Stimulated activated CD8-positive, alpha-beta memory T cell treated with anti-CD3 and anti-CD28 coated beads, Interleukin-15, amount 100 ng/mL, for 4 hours (primary cell): ENCODE measurements at places on chromosomes 7 and 10.
A peak's percentile ranks its signal among the peaks of the same experiment; 100 is the strongest.

DNA sequence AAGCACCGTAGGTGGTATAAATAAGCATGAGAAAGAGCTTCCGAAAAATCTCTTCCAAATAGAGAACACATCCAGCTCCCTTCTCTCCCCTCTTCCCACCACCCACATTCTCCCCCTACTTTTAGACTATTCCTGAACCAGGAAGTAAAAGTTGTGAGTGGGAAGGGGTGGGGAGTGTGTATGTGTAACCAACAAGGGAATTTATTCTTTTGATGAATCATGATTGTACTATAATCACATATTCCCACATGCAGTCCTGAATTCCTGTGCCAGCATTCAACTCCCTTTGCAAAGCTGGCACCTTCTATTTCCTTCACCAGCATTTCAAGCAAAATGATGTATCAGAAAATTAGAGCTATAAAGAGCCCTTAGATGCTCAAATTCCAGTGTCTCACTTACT, 230.6 kb upstream of the CHRM2 start:
- DNase-seq = no peak

DNA sequence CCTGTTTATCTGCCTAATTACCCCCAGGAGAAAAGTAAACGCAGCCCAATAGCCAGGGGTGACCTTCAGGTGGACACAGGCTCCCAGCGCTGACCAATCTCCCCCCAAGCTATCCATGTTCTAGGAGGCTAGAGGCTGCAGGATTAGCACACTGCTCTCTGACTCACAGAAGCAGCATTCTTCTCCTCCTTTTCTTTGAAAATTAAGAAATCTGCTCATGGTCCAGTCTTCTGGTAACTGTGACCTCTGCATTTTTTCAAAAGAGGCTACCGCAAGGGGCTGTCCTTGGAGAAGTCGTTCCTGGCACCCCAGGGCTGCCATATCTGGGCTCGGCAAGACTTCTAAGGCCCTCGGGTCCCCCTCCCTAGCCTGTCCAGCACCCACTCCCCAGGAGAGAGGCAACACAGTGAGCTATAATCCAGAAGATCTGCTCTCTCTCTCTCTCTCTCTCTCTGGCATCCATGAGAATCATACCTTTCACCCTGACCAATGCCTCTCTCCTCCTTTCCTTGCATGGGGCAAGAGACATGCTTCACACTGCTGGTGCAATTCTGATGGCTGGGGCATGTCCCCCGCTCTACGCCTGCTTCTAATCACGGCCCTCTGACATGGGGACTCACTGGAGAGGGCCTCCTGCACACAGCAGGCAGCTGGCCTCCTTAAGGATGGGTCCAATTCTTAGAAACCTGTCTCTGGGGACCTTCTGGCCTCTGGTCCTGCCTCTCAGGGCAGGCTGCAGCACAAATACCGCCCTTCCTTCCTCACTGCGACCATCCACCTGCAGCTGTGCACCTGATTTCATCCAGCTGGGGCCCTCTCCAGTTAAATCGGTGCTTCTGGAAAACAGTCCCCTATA, 27.3 kb downstream of the ANXA11 start:
- DNase-seq = no peak

DNA sequence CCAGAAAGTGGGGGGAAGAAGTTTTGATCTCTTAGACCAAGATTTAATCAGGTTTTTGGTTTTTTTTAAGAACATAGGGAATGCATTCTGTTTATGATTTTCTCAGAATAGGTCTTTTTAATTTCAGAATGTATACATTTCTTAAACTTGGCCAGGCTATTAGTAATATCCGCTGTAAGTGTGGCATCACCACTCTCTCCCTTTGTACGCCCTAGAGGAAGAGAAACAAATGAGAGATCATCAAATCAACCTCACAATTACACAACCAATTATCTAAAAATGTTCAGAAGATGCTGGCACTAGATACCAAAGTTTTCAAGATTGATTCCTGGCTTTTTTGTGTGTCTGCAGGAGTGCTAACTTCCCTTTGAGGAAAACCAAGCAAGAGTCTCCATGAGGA, 70.0 kb downstream of the KLF6 start:
- no peak for DNase-seq

DNA sequence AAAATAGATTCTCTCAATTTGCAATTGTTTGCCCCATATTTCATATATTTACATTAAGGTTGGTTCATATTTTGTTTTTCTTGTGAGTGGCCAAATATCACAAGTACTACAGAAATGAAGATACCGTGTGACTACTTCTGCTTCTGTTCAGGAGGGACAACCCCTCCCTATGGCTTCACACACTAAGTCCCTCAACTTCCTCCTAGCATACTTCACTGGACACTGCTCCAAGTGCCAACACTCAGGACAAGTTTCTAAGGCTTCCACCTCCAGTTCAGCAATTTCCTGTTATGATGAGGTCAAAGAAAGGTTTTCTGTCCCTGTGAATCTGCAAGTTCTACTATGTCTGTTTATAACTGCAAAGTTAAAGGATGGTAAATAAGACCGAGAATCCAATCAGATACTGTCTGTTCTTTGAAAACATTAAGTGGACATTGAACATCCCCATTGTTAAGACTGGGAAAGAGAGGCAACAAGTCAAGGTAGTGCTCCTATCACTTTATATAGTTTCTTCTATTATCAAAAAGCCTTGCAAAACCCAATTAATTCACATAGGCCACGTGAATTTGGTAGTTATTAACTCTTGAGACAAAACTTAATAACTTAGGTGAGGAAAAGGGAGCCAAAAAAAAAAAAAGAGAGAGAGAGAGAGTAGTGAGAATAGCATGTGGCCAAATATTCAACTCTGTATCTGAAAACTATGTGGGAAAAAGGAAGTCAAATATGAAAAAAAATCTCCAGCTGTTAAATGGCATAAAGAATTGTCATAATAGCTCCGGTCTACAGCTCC, 81.3 kb upstream of the DKK1 start:
- no peak for DNase-seq

GRCh38 chr7:27737616-27738015, 2.3 kb upstream of the TAX1BP1 start:
- no peak for DNase-seq

- DNase-seq = no peak
Observed at GRCh38 chr10:76868098-76868977, 769.3 kb downstream of the KCNMA1 start.

- no peak for DNase-seq
Observed at GRCh38 chr7:126840869-126841268, 411.9 kb downstream of the GRM8 start.

DNA sequence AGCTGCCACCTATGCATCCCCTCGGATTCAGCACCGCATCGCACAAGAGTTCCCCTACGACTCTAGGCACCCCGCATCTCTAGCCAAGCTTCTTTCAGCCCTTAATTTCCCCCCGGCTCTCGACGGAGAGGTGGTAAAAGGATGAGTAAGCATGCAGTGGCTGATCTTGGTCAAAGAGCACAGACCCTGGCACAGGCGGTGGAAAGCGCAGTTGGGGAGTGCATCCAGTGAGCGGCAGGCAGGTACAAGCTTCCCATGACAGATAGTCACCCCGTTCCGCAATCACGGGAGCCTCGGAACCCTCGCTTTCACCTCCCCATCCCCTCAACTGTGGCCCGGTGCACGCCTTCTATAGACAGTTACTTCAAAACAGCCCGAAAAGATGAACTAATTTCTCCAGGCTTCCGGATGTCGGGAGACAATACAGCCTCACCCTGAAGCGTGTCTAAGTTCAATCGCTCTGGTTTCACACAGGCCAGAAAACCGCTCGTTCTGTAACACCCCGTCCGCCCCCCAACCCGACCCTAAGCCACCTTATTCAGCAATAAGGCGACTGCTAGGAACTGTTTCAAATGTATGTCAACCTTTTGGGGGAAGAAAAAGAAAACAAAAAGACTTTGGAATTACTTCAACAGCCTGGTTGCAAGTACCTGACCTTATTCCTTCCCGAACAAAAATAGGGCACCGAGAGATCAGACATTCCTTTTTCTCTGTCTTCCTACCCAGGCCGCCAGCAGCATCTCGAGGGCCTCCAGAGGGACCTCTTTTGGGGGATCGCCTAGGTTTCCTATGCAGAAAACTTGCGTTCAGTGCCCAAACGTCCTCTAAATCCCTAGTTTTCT, 1.4 kb downstream of the RHEB start:
- DNase-seq = peak; percentile 19

DNA sequence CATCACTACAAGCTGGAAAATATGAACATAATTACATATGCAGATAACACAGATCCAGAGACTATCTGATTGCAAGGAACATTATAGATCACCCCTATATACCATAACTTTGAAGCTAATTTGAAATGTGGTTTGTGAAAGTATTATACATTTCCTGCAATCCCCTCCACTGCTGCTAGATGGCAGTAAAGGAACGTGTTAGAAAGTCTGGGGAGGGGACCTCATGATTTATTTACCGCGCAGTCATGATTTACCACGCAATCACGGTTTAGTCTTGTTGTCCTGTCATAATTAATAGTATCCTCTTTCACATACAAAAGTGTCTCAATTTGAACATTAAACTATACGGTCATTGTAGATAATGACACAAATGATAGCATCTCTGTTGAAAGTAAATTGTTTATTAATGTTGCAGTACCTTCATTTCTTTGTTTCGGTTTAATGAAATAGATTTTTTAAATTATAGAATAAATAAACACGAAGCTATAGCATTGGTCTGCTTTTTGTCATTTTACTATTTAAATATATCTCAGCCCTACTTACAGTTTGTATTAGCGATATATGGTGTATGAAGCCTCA, 145.3 kb upstream of the PRSS1 start:
- DNase-seq = peak; percentile 17

GRCh38 chr7:4787947-4788626, 12.7 kb downstream of the AP5Z1 start:
- DNase-seq = no peak

GRCh38 chr7:11457419-11457818, 374.6 kb downstream of the THSD7A start:
- no peak for DNase-seq

- no peak for DNase-seq
Observed at GRCh38 chr10:77201135-77202106, 436.2 kb downstream of the KCNMA1 start.

DNA sequence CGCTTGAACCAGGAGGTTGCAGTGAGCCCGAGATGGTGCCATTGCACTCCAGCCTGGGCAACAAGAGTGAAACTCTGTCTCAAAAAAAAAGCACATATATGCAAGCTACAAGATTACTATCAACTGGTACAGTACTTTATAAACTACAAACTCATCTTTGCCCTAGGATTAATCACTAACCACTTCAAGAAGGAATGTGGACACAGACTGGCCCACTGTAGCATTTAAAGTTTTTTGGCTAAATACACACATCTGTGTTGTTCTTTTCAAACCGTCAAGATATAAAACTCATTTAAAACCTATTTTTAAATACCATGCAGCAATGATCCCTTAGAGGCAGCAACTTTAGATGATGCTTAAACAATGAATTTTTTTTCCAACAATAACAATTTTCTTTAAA, 205.4 kb downstream of the IMMP2L start:
- no peak for DNase-seq

GRCh38 chr10:84424731-84425167, 96.4 kb downstream of the CCSER2 start:
- DNase-seq = no peak

GRCh38 chr10:131433568-131433967, 122.0 kb upstream of the TCERG1L start:
- DNase-seq = no peak

- no peak for DNase-seq
Observed at GRCh38 chr10:88886557-88886956, 6.5 kb downstream of the STAMBPL1 start.

DNA sequence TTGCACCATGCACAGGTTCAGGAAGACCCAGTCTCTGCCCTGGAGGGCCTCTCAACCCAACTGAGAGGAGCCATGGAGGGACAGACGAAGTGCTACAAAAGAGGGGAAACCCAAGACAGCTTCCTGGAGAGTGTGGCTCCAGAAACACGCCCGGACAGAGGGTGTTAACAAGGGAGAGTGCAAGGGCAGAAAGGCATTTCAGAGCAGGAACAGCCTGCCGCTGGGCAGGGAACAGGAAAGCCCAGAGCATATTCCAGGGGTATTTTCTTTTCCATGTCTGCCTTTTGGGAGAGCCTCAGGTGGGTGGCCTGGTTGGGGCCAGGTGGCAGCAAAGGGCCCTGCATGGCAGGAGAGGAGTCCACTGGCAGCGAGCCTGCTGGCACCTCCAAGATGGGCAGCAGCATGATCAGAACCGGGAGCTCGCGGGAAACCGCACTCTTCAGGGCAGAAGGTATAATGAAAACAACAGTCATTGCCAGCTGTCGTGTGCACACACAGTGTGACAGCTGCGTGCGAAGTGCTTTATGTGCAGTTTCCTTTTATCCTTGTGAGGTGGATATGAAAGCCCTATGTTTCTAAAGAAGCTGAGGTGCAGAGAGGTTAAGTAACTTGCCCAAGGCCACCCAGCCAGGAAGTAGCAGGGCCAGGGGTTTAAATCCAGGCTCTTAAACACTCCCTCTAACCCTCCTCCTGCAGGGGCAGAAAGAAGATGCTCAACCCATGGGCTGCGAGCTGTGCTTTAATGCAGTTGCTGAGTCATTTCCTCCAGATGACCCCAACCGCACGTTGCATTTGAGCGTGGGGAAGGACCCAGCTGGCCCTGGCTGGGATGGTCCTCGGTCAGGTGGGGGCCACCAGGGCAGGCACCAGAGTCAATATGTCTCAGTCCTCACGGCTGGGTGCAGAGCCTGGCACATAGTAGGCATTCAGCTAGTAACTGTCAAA, 128.6 kb downstream of the OAT start:
- DNase-seq = no peak

DNA sequence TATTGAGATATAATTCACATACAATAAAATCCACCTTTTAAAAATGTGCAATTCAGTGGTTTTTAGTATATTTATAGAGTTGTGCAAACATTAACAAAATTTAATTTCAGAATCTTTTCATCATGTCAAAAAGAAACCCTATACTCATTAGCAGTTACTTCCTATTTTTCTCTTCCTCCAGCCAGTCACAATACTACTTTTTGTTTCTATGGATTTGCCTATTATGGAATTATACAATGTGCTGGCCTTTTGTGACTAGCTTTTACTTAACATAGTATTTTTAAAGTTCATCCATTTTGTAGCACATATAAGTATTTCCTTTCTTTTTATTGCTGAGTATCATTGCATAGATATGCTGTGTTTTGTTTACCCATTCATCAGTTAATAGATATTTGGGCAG, 199.9 kb upstream of the IMMP2L start:
- DNase-seq = no peak

DNA sequence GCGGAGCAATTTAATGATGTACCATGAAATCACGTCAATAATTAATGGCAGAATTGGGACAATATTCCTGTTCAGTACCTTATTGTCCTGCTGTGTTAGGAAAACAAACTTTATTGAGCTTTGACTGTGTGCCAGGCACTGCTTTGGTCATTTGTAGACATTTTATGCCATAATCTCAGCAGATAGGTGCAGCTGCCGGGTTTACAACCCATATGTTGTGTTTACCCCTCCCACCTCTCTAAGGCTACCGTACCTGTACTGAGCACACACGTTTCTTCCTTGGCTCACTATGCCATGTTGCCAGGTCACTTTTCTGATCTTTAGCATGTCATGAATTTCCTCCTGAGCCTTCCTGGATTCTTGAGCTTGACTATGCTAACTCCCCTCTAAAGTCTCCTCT, 422.2 kb downstream of the PHTF2 start:
- no peak for DNase-seq

- DNase-seq = no peak
Observed at GRCh38 chr10:131946321-131946751, 35.4 kb downstream of the BNIP3 start.

GRCh38 chr7:134724606-134725005, 54.8 kb upstream of the CALD1 start:
- DNase-seq = no peak

- DNase-seq = no peak
Observed at GRCh38 chr7:105800442-105800841, 76.0 kb downstream of the ATXN7L1 start.
